ENCODE measurements at places on chromosomes 1 and 21. TPM values are rescaled to one million over a fixed set of nuclear protein-coding genes. Genes with fewer than 3 reads are reported as not detected.

Gene TMEM52
- total RNA-seq = 0.69 TPM

Gene DRAM2
- 24.7 TPM for total RNA-seq

Gene RGS4
- 167 TPM for total RNA-seq

Gene LRRC8B
- total RNA-seq = 1.1 TPM

Gene CLEC20A
- total RNA-seq = not detected

Gene FMO2
- total RNA-seq = not detected

Gene FAM167B
- total RNA-seq = 0.95 TPM

Gene UTS2
- total RNA-seq = not detected
